Neural crest cell (in vitro differentiated cells): ENCODE measurements at places on chromosomes 6 and 20. TPM values are rescaled to one million over a fixed set of nuclear protein-coding genes. Genes with fewer than 3 reads are reported as not detected.

BMP2 gene
- total RNA-seq: 0.58 and 0.84 TPM in 2 replicates

- H3K27ac ChIP-seq: peak overlapping the region; percentile 47
- peaks cover 8% of the 10 kb centered on the region for H3K36me3 ChIP-seq
- no peaks in the 10 kb centered on the region for H3K27me3 ChIP-seq
- DNase-seq: no peak
Observed at GRCh38 chr6:21907291-21907690, 313.7 kb downstream of the SOX4 start.

PLN gene
- total RNA-seq: not detected in 2 replicates

DNA sequence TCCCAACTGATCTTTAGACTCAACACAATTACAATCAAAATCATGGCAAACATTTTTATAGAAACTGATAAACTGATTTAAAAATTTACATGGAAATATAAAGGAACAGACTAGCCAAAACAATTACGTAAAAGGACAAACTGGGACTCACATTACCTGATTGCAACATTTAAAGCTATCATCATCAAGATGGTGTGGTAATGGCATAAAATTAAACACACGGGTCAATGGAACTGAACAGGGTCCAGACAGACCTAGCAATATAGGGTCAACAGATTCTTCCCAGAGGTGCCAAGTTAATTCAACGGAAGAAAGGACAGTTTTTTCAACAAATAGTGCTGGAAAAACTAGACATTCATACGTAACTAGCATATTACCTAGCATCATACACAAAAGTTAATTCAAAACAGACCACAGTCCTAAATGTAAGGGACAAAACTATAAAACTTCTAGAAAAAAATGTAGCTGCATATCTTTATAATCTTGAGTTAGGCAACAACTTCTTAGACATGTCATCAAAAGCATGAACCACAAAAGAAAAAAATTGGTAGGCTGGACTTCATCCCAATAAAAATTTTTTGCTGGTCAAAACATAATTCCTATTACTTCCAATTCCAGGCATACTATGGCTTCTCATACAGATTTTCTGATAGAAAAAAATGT lies 147.4 kb upstream of the BEND6 start:
- H3K27ac ChIP-seq: no peak overlapping the region
- DNase-seq: no peak

GRCh38 chr6:110828396-110828795 lies 13.1 kb upstream of the CDK19 start:
- H3K27me3 ChIP-seq: no peaks in the 10 kb centered on the region
- H3K4me1 ChIP-seq: no peaks in the 10 kb centered on the region
- H3K36me3 ChIP-seq: no peaks in the 10 kb centered on the region
- H3K27ac ChIP-seq: no peak overlapping the region

DNA sequence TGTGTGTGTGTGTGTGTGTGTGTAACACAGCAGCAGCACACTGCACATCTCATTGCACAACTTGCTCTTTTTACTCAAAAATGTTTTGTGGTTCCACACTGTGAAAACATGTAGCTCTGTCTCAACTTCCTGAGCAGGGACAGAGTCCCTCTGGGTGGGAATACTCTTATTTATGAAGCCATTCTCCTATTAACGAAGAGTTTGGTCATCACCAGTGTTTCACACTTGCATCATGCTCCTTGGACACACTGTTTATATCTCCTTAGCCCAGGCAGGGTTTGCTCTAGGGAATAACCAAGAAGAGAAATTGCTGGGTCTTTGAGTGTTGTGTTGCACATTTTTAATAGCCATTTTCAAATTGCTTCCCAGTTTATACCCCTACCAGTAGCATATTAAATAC lies 53.6 kb downstream of the ZNF831 start:
- no peak for DNase-seq
- H3K4me1 ChIP-seq: peaks cover 6% of the 10 kb centered on the region
- H3K27me3 ChIP-seq: peaks cover 7% of the 10 kb centered on the region
- H3K36me3 ChIP-seq: no peaks in the 10 kb centered on the region
- no peak overlapping the region for H3K4me3 ChIP-seq
- no peak overlapping the region for H3K27ac ChIP-seq

SLC35D3 gene
- total RNA-seq: not detected in 2 replicates

- H3K4me3 ChIP-seq: no peak overlapping the region
- H3K27ac ChIP-seq: peak overlapping the region; percentile 62
- peaks cover 31% of the 10 kb centered on the region for H3K27me3 ChIP-seq
- no peak for DNase-seq
Observed at GRCh38 chr6:44278774-44279697, 8.8 kb downstream of the TMEM151B start.

NRM gene
- 66.5 and 69.2 TPM in 2 replicates for total RNA-seq

MOG gene
- not detected in 2 replicates for total RNA-seq

DNA sequence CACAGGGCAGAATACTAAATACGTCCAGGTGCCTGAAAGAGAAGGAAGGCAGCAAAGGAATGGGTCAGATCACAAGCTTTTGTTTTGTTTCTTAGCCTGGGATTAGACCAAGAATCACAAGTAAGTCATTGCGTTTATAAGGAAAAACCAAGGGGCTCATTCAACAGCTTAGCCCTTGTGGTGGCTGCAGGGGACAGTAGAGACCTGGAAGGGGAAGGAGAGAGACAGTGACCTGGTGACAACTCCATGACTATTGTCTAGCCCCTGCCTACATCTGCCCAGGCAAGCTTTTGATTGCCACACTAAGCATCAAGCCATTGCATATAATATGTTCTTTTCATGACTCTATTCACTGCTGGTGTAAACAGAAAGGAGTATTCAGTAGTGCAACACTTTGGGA lies 30.2 kb upstream of the TBC1D7 start:
- H3K36me3 ChIP-seq: peaks cover 2% of the 10 kb centered on the region
- no peak overlapping the region for H3K27ac ChIP-seq
- no peak overlapping the region for H3K4me3 ChIP-seq

HLA-DOA gene
- total RNA-seq: 1.7 and 2.8 TPM in 2 replicates

CAGE1 gene
- 0.16 and 0.20 TPM in 2 replicates for total RNA-seq

- H3K36me3 ChIP-seq: no peaks in the 10 kb centered on the region
- H3K27ac ChIP-seq: no peak overlapping the region
- H3K4me3 ChIP-seq: no peak overlapping the region
- H3K4me1 ChIP-seq: no peaks in the 10 kb centered on the region
- H3K27me3 ChIP-seq: no peaks in the 10 kb centered on the region
Observed at GRCh38 chr6:56041591-56041990, 166.2 kb upstream of the BMP5 start.

- H3K27me3 ChIP-seq: peaks cover 3% of the 10 kb centered on the region
- no peaks in the 10 kb centered on the region for H3K36me3 ChIP-seq
- DNase-seq: no peak
- H3K4me1 ChIP-seq: peaks cover 12% of the 10 kb centered on the region
- no peak overlapping the region for H3K4me3 ChIP-seq
- no peak overlapping the region for H3K27ac ChIP-seq
Observed at GRCh38 chr6:31586599-31587281, 663 bp downstream of the LST1 start.

- no peak overlapping the region for H3K4me3 ChIP-seq
- DNase-seq: no peak
- no peaks in the 10 kb centered on the region for H3K27me3 ChIP-seq
- H3K4me1 ChIP-seq: no peaks in the 10 kb centered on the region
Observed at GRCh38 chr6:92114091-92114675, 1305.2 kb downstream of the EPHA7 start.

RRAGD gene
- 12.8 and 14.0 TPM in 2 replicates for total RNA-seq

- peaks cover 32% of the 10 kb centered on the region for H3K36me3 ChIP-seq
- no peak for DNase-seq
- H3K27ac ChIP-seq: no peak overlapping the region
- peaks cover 4% of the 10 kb centered on the region for H3K4me1 ChIP-seq
- H3K4me3 ChIP-seq: no peak overlapping the region
Observed at GRCh38 chr6:130050230-130050629, 31.8 kb downstream of the L3MBTL3 start.

- no peak for DNase-seq
- H3K4me3 ChIP-seq: no peak overlapping the region
- H3K27me3 ChIP-seq: peaks cover 3% of the 10 kb centered on the region
- no peak overlapping the region for H3K27ac ChIP-seq
- H3K36me3 ChIP-seq: no peaks in the 10 kb centered on the region
Observed at GRCh38 chr20:40572251-40572650, 116.8 kb downstream of the MAFB start.

CNKSR3 gene
- total RNA-seq: 11.7 and 11.8 TPM in 2 replicates

SMOC2 gene
- total RNA-seq: 0.14 and 0.23 TPM in 2 replicates

GRCh38 chr6:117387454-117387974 lies 38.2 kb downstream of the ROS1 start:
- no peaks in the 10 kb centered on the region for H3K4me1 ChIP-seq
- no peaks in the 10 kb centered on the region for H3K36me3 ChIP-seq
- no peak overlapping the region for H3K4me3 ChIP-seq

GRCh38 chr6:47729019-47729418 lies 30.6 kb downstream of the ADGRF4 start:
- H3K4me1 ChIP-seq: no peaks in the 10 kb centered on the region
- H3K27ac ChIP-seq: no peak overlapping the region
- H3K4me3 ChIP-seq: no peak overlapping the region
- no peaks in the 10 kb centered on the region for H3K36me3 ChIP-seq
- no peaks in the 10 kb centered on the region for H3K27me3 ChIP-seq

- H3K27me3 ChIP-seq: peaks cover 30% of the 10 kb centered on the region
- H3K4me1 ChIP-seq: no peaks in the 10 kb centered on the region
- H3K36me3 ChIP-seq: no peaks in the 10 kb centered on the region
- no peak for DNase-seq
- H3K27ac ChIP-seq: no peak overlapping the region
Observed at GRCh38 chr6:78688668-78689067, 178.7 kb upstream of the IRAK1BP1 start.

DNA sequence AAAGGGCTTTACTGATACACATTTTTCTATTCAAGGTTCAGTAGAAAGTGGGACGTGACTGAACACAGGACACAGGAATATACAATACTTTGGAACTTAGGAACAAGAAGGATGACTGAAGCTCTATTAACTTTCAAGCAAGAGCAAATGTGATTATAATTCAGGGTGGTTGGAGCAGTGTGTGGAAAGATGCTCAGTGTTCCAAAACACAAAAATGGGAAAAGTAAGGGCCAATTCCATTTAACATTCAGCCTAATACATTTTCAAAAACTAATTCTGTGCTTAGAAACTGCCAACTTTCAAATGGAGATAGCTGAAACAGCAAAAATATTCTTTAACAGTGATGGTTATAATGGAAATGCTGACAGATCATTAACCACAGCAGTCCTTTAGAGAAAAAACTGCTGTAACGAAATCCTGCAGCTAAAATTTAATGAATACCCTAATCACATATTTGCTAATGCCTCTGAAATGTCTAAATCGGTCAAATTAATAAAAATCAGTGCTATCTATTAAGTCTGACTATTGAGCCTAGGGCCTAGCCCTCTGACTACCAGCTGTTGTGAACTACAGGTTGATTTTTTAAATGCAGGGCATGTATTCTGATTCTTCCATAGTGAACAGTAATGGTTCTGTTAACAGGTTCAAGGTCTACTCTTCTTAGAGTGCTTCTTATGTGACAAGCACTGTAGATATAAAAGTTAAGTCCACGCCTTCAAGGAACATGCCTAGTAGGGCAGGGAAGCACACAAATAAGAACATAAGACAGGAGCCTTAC lies 45.9 kb downstream of the RARS2 start:
- no peaks in the 10 kb centered on the region for H3K4me1 ChIP-seq
- peaks cover 16% of the 10 kb centered on the region for H3K36me3 ChIP-seq
- no peak overlapping the region for H3K27ac ChIP-seq
- no peak overlapping the region for H3K4me3 ChIP-seq
- no peaks in the 10 kb centered on the region for H3K27me3 ChIP-seq

- H3K27ac ChIP-seq: no peak overlapping the region
- no peak overlapping the region for H3K4me3 ChIP-seq
- DNase-seq: no peak
Observed at GRCh38 chr6:168103050-168103830, 24.2 kb upstream of the FRMD1 start.

DNA sequence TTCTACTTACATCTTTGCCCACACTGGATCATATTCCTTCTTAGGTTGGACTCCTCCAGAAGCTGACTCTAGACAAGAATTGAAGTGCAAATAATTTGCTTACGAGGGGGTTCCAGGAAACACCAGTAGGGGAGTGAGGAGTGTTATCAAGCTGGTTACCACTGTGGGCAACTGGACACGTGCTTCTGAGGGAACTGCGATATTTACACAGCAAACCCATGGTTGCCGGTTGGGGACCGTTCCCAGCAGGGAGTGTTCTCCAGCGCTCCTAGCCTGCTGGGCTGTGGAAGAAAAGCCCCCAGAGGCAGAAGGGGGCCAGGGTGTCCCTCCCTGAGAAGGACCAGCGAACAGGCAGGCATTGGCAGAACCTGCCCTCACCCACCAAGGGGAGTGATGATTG lies 21.7 kb downstream of the MDFI start:
- H3K4me1 ChIP-seq: peaks cover 18% of the 10 kb centered on the region
- no peak for DNase-seq
- H3K27ac ChIP-seq: no peak overlapping the region
- H3K4me3 ChIP-seq: no peak overlapping the region
- no peaks in the 10 kb centered on the region for H3K36me3 ChIP-seq

PTPRA gene
- 86.5 and 88.7 TPM in 2 replicates for total RNA-seq

CDH26 gene
- total RNA-seq: 0.86 and 0.89 TPM in 2 replicates

DNA sequence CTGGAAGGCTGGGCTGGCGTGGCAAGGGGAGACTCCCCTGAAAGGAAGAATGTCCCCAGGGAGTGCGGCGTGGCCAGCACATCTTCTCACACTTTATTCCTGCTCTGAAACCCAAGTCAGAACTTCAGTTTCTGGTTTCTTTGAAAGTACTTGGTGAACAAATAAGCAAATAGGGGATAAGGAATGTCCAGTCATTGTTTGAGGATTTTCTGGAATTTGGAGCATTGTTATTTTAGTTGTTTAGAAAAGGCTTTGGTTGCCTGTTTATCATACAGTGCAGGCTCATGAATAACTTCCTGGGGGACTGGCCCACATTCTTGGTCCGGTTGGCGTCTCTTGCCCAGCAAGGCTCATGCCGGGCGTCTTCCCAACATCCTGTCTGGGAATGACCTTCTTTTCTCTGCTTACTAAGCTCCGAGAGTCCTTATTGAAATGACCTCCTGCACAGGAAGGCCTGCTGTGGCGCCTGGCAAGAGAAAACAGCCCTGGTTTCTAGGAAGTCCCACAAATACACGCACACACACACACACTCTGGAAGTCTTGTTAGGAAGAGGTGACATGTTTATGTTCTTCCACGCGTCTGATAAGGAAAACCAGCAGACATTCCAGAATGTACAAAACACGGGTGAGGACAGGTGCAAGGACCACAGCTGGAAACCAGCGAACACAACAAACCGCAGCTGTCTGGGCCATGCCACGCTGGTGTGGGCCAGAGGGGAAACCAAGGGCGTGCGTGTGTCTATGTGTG lies 71.9 kb downstream of the TMEM170B start:
- H3K27ac ChIP-seq: peak overlapping the region; percentile 87
- H3K36me3 ChIP-seq: no peaks in the 10 kb centered on the region
- H3K4me3 ChIP-seq: no peak overlapping the region
- DNase-seq: no peak
- H3K4me1 ChIP-seq: peaks cover 34% of the 10 kb centered on the region

DNA sequence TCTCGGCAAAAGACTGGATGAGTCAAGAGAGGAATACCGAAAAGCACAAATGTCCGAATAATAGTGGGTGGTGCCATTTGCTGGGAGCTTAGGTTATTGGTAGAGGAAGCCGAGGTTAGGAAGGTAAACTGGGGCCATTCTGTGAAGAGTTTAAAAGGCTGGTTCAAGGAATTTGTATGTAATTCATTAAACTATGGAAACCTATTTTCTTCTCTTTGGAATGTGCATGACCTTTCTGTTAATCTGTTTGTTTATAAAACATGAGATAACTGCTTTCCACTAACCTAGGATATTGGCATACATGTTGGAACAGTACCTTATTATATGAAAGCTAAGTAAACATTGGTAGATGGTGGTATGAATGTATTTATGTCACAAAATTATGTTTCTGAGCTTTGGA lies 71.8 kb downstream of the LCA5 start:
- no peaks in the 10 kb centered on the region for H3K27me3 ChIP-seq
- no peak overlapping the region for H3K4me3 ChIP-seq
- no peak overlapping the region for H3K27ac ChIP-seq
- H3K36me3 ChIP-seq: no peaks in the 10 kb centered on the region

ULBP1 gene
- 2.3 and 2.5 TPM in 2 replicates for total RNA-seq
